ENCODE measurements at places on chromosomes 3 and 15.

GRCh38 chr3:28915741-28916500 is 364.9 kb upstream of the RBMS3 start:
- no peak for DNase-seq

DNA sequence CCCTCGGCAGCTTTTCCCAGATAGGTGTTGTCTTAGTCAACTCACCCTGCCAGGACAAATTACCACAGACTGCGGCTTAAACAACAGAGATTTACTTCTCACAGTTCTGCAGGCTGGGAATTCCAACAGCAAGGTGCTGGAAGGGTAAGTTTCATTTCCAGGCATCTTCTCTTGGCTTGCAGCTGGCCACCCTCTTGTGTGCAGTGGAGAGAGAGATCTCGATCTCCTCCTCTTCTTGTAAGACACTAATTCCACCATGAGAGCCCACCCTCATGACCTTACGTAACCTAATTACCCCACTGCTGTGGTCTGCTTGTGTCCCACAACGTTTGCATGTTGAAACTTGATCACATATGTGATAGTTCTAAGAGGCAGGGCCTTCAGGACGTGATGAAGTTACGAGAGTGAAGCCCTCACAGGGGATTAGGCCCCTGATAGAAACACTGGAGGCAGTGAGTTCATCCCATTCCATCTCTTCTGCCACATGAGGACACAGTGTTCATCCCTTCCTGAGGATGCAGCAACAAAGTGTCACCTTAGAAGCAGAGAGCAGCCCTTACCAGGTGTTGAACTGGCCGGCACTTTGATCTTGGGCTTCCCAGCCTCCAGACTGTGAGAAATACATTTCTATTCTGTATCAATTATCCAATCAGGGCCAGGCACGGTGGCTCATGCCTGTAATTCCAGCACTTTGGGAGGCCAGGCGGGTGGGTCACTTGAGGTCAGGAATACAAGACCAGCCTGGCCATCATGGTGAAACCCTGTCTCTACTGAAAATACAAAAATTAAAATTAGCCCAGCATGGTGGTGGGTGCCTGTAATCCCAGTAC is 247.7 kb downstream of the PLCL2 start:
- no peak for DNase-seq

DNA sequence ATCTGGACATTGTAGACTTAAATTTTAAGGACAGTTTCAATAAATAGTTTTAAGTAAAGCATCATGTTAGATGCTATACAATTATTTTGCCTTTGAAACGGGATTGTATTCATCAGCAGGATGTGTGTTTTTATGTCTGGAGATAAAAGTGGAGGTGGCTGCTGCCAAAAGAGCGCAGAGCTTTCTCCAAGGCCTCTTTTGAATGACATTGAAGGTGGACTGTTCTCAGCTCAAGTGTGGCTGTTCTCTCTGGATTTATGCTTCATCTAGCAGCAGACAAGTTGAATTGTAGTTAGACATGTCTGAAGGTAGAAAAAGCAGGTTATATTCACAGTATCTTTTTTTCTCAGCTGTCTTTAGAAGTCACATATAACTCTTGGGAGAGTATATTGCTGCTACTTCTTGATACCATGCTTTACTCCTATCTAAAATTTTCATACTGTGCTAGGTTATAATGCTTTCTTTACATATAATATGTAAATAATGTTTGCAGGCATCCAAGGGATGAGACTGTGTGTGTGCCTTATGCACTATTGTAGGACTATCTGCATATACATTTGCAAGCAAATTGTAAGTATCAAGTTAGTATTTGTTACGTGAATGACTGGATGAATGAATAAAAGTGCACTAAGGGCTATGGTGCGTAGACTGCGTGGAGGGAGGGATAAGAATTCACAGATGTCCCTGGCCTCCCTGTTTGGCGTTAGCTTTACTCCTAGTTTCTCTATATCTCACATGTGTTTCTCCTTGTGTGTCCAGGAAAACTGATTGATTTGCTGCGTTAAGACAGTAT is 340.1 kb downstream of the NAALADL2 start:
- no peak for DNase-seq

- DNase-seq = no peak
These were observed 205.0 kb upstream of the STAC start for GRCh38 chr3:36175113-36175812.

DNA sequence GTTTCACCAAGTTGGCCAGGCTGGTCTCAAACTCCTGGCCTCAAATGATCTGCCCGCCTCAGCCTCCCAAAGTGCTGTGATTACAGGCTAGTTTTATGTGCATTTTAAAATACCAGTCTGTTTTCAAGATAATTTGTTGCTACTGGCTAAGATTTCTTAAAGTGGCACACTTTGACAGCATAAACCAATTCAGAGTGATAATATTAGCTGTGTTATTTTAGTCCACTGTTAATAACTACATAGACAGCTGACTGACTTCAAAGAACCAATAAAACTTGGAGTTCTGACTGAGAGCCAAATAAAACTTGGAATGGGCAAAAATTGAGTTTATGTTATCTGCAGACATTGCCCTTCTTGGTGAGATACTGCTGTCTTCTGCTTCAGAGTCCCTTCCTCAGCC is 291.8 kb downstream of the UBE2E2 start:
- DNase-seq = no peak

DNA sequence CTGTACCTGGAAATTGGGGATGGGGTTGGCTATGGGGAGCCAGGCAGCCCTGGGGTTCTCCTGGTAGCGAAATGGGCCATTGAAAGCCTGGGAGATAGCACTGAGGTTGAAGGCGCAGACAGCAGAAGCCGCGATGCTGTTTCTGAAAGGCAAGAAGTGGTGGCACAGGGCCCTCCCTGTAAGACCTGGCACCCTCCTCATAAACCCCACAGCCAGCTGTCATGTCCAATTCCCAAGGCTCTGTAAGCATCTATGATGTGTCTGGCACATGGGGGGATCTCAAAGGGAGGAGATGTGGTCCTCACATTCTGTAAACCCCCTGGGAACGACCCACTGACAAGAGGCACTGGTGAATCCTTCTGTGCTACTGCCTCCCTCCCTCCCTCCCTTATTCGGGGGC is 104.0 kb downstream of the SEMA5B start:
- no peak for DNase-seq

DNA sequence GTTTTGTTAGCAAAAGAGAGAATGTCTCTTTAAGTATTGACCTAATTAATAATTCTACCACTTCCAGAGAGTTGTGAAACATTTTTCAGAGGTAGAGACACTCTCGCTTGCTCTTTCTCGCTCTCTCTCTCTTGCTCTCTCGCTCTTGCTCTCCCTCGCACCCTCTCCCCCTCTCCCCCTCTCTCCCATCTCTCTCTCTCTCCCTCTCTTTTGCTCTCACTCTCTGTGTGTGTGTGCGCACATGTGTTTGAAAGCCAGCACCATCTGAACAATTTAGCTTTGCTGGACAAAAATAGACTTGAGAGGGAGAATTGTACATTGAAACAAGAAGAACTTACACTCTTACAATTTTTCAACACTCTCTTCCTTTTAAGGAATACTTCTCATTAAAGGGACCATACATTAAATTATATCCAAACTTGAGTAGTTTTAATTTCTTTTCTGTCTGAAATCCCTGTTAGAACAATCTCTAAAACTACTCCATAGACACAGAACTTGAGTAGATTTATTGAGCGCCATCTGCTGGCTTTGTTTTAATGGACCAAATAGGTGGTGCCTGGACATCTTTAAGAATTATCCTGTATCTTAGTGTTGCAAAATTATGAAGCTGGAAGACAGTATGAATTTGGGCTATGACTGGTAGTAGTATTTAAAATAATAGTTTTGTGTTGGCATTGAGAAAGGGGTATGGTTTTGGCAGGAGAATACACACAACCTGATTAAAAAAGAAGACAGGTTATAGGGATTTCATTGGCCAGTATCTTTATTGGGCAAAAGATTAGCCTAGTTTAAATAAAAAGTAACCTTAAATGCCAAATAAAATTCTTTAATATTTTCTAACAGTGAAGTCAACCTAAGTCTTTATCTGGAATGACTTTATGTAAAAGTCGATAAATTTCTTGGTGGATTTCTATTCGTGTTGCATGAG is 124.6 kb downstream of the AKAP13 start:
- no peak for DNase-seq

DNA sequence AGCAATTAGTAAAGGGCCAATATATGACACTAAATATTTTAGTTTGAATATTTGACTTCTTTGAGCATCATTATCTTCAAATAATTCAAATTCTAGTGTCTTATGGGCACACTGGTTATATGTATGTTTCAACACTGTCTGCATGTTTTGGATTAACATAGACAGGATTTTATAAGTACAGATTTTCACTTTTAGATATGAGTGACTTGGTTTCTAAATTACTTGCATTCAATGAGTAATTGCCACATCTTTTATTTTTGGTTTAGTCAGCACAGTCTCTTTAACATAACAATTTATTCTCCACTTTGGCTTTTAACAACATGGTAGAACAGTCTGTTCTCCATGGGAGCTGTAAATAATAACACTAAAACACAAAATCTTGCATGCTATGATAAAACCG is 674.8 kb downstream of the TBL1XR1 start:
- DNase-seq = no peak

- DNase-seq = no peak
These were observed 58.8 kb upstream of the MYZAP start for GRCh38 chr15:57532731-57533447.

Measured in AG04449 (cell line).